NCI-H748 treated with DMSO at 0.1 percent for 48 hours (cell line): ENCODE measurements at places on chromosomes 11 and 22.

- DNase-seq: no peak
Observed at GRCh38 chr11:9130297-9130696, 38.9 kb upstream of the SCUBE2 start.

GRCh38 chr22:39444247-39444800 lies 12.5 kb upstream of the MGAT3 start:
- DNase-seq: no peak

GRCh38 chr22:50506611-50507420 lies 686 bp downstream of the LMF2 start:
- DNase-seq: no peak

DNA sequence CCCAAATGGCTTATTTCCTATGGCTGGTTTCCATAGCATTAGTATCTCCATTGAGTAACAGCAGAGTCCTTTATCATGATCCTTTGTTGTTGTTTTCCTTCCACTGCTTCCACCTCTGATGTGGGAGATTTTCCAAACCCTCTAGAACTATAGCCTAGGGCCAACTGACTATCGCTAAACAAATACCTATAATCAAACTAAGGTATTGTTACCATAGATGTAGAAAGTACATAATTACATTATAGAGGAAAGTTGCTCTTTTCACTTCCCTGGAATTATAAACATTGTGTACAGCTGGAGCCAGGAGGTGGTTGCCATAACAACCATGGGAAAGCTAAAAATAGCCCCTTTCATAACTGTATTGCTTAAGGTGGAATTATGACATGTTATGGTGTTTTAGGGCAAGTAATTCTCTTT lies 47.0 kb upstream of the ALKBH3 start:
- peak; percentile 69 for DNase-seq

DNA sequence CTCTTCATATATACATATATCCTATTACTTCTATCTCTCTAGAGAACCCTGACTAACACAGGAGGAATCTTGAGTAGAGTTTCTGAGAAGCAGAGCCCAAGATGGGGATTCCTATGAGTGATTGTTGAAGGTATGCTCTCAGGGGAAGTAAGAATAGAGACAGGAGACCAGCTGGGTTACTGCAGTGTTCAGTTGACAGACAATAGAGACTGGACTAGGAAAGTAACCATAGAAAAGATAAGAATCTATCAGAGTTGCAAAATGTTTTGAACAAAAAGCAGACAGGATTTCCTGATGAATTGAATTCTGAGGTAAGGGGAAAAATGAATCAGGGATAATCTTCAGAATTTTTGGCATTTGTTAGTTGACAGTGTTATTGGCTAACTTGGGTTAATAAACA lies 54.4 kb downstream of the SLC17A6 start:
- no peak for DNase-seq

- no peak for DNase-seq
Observed at GRCh38 chr11:30855383-30856006, 269.3 kb upstream of the MPPED2 start.

DNA sequence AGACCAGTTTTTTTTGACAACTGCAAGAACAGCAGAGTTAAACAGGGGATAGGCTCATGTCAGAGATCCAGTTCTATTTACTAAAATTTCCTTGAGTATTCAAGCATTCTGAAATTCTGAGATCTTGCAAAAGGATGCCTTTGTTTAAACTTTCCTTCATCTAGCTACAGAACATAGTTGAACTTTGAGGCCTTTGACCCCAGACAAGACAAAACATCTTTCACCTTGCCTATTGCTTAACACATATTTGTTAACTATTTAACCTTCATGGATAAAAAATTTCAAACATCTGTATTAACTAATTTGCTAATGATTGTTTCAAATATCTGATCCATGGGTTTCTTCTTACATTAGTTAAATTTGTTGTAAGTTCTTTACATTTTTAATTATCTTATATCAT lies 38.2 kb downstream of the GLYATL1 start:
- no peak for DNase-seq

GRCh38 chr11:130420478-130421198 lies 7.8 kb downstream of the ADAMTS8 start:
- no peak for DNase-seq

DNA sequence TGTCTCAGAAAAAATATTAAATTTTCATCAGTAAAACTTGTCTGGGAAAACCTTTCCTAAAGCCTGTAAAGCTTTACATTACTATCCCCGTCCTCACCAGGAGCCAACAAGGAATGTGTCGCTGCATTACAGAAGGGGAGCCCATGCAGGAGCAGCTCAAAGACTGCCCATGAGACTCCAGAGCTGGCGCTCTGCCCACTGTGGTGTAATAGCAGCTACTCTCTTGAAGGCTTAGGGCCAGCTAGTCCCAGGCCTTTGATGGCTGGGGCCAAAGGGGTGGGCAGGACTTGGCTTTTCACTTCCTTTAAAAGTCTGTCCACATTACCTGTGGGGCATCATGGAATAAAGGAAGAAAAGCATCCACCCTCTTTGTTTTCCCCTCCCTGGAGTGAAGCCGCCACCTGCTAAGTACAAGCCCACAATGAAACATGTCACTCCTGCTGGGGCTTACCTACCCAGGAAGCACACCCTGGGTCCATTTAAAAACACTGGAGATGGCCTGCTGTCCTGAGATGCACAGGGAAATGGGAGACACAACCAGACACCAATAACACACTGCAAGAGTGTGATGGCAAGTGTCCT lies 150.7 kb downstream of the ADAMTS15 start:
- no peak for DNase-seq

GRCh38 chr11:1470681-1471611 lies 15.6 kb downstream of the MOB2 start:
- no peak for DNase-seq

GRCh38 chr11:19779740-19780139 lies 67.1 kb downstream of the NAV2 start:
- DNase-seq: no peak

- no peak for DNase-seq
Observed at GRCh38 chr11:20415432-20415831, 27.9 kb downstream of the PRMT3 start.

DNA sequence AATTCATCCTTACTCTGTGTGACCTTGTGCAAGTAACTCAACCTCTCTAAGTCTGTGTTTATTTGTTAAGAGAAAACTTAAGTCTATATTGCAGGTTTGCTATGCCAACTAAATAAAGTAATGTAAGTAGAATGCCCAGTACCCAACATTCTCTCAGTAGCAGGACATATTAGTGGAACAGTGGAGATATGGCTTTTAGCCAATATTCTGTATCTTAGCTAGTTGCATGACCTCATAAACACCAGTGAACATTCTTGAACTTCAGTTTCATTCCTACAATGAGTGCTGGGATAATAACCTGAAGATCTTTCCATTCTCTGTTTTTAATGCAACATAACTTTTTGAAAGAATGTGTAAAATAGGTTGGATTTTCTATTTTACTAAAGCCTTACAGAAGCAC lies 77.0 kb downstream of the RAB38 start:
- no peak for DNase-seq

GRCh38 chr22:34763496-34763895 lies 302.5 kb upstream of the ISX start:
- no peak for DNase-seq

- no peak for DNase-seq
Observed at GRCh38 chr11:73398721-73399120, 22.5 kb downstream of the RELT start.

DNA sequence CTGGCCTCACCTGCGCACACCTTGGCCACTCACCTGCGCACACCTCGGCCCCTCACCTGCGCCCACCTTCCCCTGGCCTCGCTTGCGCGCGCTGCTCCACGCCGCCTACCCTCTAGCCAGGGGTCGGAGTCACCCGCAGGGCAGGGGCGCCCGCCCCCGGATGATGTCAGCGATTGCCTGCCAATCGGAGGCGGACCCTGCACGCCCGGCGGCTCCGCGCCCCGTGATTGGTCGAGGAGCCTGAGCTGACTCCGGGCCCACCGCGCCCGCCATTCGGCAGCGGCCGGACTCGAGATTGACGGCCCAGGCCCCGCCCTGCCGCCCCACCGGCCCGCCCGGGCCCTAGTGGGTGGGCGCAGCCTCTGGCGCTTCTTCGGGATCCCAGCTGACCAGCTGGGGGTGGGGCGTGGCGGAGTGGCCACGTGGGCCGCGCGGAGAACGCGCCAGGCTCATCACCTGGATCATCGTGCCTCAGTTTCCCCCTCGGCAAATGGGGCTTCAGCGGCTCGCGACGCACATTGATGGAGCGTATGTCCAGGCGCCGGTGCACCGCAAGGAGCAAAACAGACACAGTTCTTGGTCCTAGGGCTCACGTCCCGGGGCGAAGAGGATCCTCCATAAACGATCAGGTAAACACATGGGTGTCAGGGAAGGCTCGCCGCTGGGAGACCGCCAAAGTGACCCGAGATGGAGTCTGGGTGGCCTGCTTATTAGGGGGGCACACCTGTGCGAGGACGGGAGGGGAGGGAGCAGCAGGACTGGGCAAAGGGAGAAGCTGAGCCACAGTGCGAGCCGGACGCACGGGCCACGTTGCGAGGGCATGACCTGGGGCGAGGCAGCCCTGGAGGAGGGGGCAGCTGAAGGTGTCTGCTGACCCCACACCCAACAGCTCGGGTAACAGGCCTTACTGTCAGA lies at the start of gene DHCR7:
Gene DHCR7 (minus strand): TSS at position 137 of the 915 bp plus-strand sequence. CDS start 3,441 bp downstream, outside the sequence.
- DNase-seq: peak; percentile 94

DNA sequence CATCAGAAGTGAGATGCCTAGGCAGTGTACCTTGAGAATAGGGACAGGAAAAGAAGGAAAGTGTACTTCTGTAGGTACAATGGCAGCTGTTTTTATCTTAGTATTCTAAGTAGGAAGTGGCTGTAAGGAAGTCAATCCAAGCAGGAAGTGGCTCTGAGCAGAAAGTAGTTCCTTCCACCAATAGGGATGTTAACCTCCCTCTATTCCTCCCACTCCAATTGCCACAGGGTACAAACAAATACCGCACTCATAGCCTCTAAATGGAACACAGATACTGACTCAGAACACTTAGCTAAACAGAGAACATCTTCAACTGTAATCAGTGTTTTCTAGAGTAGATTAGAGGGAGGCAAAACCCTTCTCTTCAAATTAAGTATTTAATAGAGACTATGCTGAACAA lies 10.6 kb downstream of the LRRC55 start:
- DNase-seq: no peak

DNA sequence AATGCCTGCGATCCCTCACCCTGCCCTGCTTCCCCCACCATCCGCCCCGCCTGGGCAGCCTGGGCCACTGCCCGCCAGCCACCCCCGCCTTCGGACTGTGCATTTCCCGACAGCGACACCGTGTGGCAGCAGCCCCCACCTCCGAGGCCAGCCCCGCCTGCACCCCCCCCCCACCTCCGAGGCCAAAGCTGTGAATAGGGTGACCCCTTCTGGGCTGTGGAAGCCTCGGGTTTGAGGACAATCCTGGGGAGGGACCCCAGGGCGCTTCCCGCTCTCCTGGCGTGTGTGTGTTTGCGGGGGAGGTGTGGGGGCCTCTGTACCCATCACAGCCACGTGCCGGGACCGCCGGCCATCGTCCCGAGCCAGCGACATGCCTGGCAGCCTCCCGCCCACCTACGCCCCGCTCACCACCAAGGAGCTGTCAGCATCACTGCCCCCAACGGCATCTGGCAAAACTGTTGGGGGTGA lies 33.8 kb upstream of the PPARA start:
- peak; percentile 55 for DNase-seq

GRCh38 chr11:57375490-57375889 lies 5.5 kb downstream of the PRG3 start:
- DNase-seq: no peak

- no peak for DNase-seq
Observed at GRCh38 chr11:117107701-117108590, 9.7 kb upstream of the SIK3 start.

GRCh38 chr11:23555085-23555484 lies 694.8 kb upstream of the CCDC179 start:
- no peak for DNase-seq

GRCh38 chr11:72754544-72755155 lies 2.4 kb upstream of the ARAP1 start:
- DNase-seq: no peak

- DNase-seq: no peak
Observed at GRCh38 chr11:78424334-78425270, 7.0 kb upstream of the GAB2 start.

GRCh38 chr11:26983645-26984044 lies 10.3 kb upstream of the FIBIN start:
- DNase-seq: peak; percentile 66

- no peak for DNase-seq
Observed at GRCh38 chr11:127931803-127932202, 655.6 kb downstream of the ETS1 start.

- no peak for DNase-seq
Observed at GRCh38 chr22:48098243-48098920, 1335.9 kb downstream of the TBC1D22A start.

DNA sequence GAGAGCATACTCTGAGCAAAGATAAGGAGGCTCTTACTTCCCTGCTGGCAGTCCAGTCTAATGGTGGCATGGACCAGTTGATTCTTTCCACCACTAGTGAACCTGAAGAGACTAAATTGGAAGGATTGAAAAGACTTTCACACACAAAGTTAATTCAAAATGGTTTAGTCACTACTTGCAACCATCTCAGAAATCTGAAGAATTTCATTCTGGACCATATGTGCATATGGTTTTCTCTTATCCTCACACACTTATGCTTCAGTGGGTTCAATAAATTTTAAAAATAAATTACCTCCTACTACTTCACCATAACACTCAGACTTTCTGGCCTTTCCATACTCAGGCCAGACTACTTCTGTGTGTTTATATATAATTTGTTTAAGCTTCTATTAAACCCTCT lies 44.7 kb downstream of the CADM1 start:
- no peak for DNase-seq

DNA sequence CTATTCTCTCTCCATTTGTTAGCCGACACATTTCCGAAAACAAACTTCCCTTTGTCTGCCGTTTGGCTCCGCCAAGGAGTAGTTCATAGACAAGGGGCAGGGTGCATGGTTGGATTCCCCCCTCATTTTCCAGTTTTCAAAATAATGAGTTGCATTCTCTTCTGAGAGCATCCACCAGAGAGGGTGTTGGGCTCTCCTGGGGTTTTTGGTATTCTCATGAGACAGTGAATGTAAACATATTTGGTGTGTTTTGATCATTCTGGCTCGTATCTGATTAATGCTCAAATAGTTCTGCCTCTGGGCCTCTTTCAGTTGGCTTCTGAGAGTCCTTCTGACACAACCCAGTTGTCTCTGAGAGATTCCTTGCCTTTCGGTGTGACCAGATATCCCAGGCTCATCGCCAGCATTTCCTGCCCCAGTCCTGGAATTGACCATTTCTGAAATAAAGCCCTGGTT lies 21.7 kb downstream of the GRAMD4 start:
- DNase-seq: no peak

DNA sequence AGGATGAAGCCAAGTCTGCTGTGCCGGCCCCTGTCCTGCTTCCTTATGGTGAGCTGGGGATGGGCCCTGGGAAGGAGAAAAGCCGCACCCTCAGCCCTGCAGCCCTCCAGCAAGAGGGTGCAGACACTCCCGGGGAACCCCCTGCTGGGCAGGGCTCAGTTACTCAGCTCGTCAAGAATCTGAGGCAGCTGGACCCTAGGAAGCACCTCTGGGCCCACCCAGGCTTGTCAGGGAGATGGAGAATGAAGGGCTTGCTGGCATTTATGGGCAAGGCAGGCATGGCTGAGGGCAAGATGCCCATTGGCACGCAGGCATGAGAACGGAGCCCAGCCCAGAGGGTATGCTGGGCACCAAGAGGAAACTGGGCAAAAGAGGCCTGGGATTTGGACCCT lies 12.9 kb downstream of the RELT start:
- DNase-seq: no peak
